ENCODE measurements at places on chromosomes 7 and 10.

GRCh38 chr10:84683550-84683949 is 355.2 kb downstream of the CCSER2 start:
- H3K4me3 ChIP-seq, result no peak overlapping the region
- no peak overlapping the region for H3K27ac ChIP-seq
- H3K4me1 ChIP-seq, result no peaks in the 10 kb centered on the region
- H3K36me3 ChIP-seq, result no peaks in the 10 kb centered on the region

DNA sequence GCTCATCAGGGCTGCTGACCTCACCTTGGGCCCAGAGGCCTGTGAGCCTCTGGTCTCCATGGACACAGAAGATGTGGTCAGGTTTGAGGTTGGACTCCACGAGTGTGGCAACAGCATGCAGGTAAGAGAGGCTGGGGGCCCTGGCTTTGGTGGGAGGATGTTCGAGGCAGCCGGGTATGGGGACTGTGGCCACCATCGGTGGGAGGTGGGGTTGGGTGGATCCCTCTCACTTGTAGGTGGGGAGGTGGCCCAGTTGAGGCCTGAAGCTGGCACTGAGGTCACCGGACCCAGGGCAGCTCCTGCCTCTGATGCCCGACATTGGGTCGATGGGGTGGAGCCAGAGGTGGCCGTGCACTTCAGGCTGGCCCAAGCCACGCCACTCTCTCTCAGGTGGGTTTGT is 406 bp downstream of the ZP3 start:
- peaks cover 20% of the 10 kb centered on the region for H3K4me1 ChIP-seq
- no peak for DNase-seq
- H3K36me3 ChIP-seq, result no peaks in the 10 kb centered on the region
- no peak overlapping the region for H3K27ac ChIP-seq

GRCh38 chr10:33032654-33033151 is 74.7 kb upstream of the ITGB1 start:
- H3K27ac ChIP-seq, result no peak overlapping the region
- H3K36me3 ChIP-seq, result no peaks in the 10 kb centered on the region
- no peak for DNase-seq
- no peak overlapping the region for H3K4me3 ChIP-seq
- H3K27me3 ChIP-seq, result peaks cover 11% of the 10 kb centered on the region

DNA sequence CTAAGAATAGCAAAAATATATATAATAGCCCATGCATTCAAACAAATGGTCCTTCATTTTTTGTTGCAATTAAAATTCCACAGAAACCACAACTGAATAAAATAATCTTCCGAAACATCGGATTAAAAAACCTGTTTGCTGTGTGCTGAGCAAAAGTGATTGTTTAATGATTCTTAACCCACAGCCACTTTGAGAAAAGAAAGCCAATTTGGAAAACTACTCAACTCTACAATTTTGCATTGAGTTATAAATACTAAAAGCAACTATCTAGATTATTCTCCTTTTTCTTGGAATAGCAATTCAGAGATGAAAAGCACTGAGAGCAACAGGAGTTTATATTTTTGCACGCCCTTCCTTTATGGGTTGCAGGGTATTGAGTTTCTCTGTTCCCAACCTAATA is 8.0 kb downstream of the ADRB1 start:
- no peaks in the 10 kb centered on the region for H3K4me1 ChIP-seq
- peaks cover 67% of the 10 kb centered on the region for H3K27me3 ChIP-seq
- no peaks in the 10 kb centered on the region for H3K36me3 ChIP-seq
- no peak overlapping the region for H3K4me3 ChIP-seq
- no peak overlapping the region for H3K27ac ChIP-seq
- no peak for DNase-seq

GRCh38 chr10:17429490-17429889 is 24.9 kb downstream of the ST8SIA6 start:
- no peaks in the 10 kb centered on the region for H3K36me3 ChIP-seq
- peak overlapping the region; percentile 44 for H3K4me3 ChIP-seq
- no peak for DNase-seq
- H3K27me3 ChIP-seq, result peaks cover 10% of the 10 kb centered on the region

- H3K36me3 ChIP-seq, result peaks cover 35% of the 10 kb centered on the region
- no peak for DNase-seq
- no peaks in the 10 kb centered on the region for H3K4me1 ChIP-seq
- no peak overlapping the region for H3K27ac ChIP-seq
- H3K4me3 ChIP-seq, result no peak overlapping the region
Observed at GRCh38 chr7:148799893-148800555, 84.1 kb downstream of the EZH2 start.

- no peak overlapping the region for H3K27ac ChIP-seq
- no peaks in the 10 kb centered on the region for H3K36me3 ChIP-seq
- DNase-seq, result no peak
- peaks cover 10% of the 10 kb centered on the region for H3K27me3 ChIP-seq
- H3K4me3 ChIP-seq, result no peak overlapping the region
Observed at GRCh38 chr7:45420843-45421495, 153.2 kb upstream of the ADCY1 start.

DNA sequence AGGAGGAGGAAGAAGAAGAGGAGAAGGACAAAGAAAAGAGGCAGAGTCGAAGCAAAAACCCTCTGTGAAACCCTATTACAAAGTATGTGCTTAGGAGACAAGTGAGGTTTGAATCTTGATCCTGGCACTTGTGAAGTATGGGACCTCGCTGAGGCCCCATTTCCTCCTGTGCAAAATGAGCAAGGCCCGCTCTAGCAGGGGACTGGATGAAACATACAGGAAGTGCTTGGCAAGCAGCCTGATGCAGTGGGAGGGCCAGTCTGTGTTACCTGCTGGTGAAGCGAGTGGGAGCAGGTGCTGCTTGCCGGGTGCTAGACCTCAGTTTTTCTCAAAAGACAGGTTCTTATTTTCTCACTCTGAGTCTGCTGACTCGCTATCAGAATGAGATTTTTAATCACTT is 150.4 kb downstream of the JCAD start:
- DNase-seq, result no peak
- H3K36me3 ChIP-seq, result no peaks in the 10 kb centered on the region
- no peak overlapping the region for H3K4me3 ChIP-seq
- peaks cover 10% of the 10 kb centered on the region for H3K4me1 ChIP-seq
- peaks cover 12% of the 10 kb centered on the region for H3K27me3 ChIP-seq

All from activated T-helper 1 cell treated with anti-CD3 and anti-CD28 coated beads, Interleukin-12 subunit alpha, Interleukin-12 subunit beta, Interleukin-2, Interleukin-4 antibody, amounts not matched to agents 30 ng/mL and 10 ng/mL and 1 ng/mL, durations not matched to agents 14 hours and 24 hours and 36 hours (primary cell).